ENCODE measurements at places on chromosomes 3 and 15. TPM values are rescaled to one million over a fixed set of nuclear protein-coding genes. Genes with fewer than 3 reads are reported as not detected.

Gene FAM81A
- polyA plus RNA-seq = 0.73 TPM

Gene TRAIP
- 19.5 TPM for polyA plus RNA-seq

Gene GNAT1
- not detected for polyA plus RNA-seq

Gene RAB7A
- polyA plus RNA-seq = 156 TPM

Gene DCP1A
- polyA plus RNA-seq = 29.4 TPM

Gene CAPN3
- polyA plus RNA-seq = 0.84 TPM

Data from GM23338 (cell line).